Activated CD4-positive, CD25-positive, alpha-beta regulatory T cell (primary cell): ENCODE measurements at places on chromosomes 12 and 14.

- no peak for DNase-seq
These were observed 48.3 kb upstream of the COCH start for GRCh38 chr14:30826070-30826469.

- DNase-seq = no peak
These were observed 363.4 kb downstream of the DAD1 start for GRCh38 chr14:22225516-22226140.

GRCh38 chr14:95297832-95298231, 21.9 kb downstream of the CLMN start:
- no peak for DNase-seq

- DNase-seq = peak; percentile 72
These were observed 2.3 kb downstream of the GSG1 start for GRCh38 chr12:13100882-13101769.

DNA sequence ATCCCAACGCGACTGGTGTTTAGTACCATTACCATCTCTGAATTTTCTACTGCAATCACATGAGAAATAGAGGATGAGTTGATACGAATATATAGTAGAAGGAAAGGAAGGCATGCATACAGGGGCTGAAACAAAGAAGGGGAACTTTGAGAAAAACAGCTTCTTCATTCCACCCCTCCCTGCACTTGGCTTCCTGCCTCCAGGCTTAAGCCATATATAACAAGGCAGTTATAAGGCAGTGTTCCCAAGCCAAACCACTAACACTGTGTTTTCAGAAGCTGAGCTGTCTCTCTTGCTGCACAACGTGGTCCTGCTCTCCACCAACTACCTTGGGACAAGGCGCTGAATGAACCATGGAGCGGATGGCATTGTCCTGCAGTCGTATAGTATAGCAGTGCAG, 11.0 kb downstream of the LETMD1 start:
- DNase-seq = no peak

DNA sequence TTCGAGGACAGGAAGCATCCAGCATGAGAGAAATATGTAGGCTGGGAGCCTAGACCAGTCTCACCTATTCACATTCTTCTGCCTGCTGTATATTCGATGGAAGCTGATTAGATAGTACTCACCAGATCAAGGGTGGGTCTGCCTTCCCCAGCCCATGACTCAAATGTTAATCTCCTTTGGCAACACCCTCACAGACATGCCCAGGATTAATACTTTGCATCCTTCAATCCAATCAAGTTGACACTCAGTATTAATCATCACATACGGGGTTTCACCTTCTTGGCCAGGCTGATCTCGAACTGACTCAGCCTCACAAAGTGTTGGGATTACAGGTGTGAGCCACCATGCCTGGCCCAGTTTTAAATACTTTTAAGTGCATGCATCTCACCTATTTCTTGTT, 30.5 kb upstream of the SLC10A1 start:
- no peak for DNase-seq

DNA sequence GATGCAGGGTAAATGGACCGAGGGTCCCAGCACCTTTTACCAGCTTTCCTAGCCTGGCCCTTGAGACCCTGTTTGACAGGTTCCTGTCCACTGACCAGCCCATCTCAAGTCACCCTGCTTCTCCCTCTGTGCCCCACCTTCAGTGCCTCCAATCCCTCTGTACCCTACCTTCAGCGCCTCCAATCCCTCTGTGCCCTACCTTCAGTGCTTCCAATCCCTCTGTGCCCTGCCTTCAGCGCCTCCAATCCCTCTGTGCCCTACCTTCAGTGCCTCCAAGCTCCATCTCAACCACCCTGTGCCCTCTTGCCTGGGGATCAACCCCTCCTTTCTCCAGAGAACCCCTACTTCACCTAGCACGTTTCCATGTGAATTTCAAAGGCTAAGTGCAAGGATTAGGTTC, 54.3 kb downstream of the ZFP36L1 start:
- no peak for DNase-seq

GRCh38 chr14:94395282-94395887, 7.0 kb upstream of the SERPINA1 start:
- no peak for DNase-seq

DNA sequence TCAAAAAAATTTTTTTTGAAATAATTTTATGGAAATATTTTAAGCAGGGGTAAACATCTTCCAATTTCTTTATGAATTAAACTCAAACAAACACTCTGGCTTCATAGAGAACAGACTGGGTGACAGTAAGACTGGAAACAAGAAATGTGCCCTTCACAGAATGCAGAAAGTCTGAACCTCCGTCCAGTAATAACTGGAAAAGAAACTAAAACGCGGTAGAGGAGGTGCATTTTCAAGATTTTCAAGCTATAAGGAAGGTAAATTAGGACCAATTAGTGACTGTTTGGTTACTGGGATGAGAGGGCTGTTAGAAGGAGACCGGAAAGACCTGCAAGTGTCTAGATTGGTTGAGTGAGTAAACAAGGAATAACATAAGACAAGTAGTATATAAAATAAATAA, 245.7 kb downstream of the CEP128 start:
- DNase-seq = no peak

- no peak for DNase-seq
These were observed 681.0 kb downstream of the RPL10L start for GRCh38 chr14:45970621-45971020.

GRCh38 chr12:11668611-11669010, 19.1 kb downstream of the ETV6 start:
- no peak for DNase-seq

DNA sequence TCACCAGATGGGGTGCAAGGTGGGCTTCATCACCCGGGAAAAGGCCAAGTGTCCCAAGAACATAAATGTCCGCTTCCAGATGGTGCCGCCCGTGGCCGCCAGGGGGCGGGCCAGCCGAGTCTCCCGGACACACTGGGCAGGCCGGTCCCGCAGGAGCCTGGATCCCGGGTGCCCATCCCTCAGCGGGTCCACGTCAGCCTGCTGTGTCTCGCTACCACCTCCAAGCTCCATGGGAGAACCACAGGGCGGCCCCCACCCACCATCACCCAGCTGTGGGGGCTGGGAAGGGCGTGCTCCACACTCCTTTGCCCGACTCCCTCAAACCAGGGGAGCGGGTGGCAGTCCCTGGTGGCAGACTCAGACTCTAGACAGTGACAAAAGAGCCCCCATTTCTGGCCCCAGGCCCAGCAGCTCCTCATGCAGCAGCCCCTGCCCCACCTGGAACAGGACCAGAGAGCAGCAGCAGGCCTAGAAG, 22.0 kb upstream of the NUDT14 start:
- no peak for DNase-seq

DNA sequence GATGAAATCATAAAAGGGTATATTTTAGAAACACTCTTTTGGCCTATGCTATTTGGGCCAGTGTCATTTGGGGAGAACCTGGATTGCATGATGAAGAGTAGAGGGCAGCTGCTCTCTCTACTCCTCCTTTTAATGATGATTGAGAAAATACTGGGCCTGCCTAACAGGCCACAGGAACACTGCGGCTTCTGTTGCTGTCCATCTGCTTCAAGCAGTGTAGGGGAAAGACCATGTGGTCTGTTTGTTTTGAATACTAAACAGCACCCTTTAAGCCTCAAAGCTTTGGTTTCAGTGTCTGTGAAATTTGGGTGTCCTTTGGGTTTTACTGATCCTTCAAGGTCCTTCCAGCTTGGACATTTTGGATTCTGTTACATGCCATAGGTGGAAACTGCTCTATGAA, 78.0 kb downstream of the TTC6 start:
- no peak for DNase-seq

GRCh38 chr14:53651096-53651740, 305.4 kb downstream of the BMP4 start:
- DNase-seq = no peak

GRCh38 chr12:69045430-69045829, 112.5 kb upstream of the CPM start:
- DNase-seq = no peak

GRCh38 chr12:3278681-3279414, 201.7 kb downstream of the TSPAN9 start:
- no peak for DNase-seq

DNA sequence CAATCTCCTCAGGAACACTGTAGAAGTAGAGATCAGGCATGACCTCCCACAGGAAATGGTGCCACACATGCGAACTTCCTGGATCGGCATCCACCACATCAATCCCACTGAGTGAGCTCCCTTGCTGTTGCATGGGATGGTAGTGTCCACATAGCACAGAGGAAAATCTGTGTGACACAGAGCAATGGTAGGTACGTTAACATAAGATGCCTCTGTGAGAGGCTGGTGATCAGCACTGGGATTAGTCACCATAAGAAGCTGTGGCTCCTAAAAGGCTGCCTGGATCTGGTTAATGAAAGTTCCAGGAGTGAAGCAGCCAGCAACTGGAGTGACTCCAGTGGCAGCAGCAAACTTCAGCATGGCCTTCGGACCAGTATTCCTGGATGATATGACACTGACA, 21.8 kb downstream of the WDHD1 start:
- DNase-seq = no peak
